ENCODE measurements at places on chromosomes 13 and 19.

DNA sequence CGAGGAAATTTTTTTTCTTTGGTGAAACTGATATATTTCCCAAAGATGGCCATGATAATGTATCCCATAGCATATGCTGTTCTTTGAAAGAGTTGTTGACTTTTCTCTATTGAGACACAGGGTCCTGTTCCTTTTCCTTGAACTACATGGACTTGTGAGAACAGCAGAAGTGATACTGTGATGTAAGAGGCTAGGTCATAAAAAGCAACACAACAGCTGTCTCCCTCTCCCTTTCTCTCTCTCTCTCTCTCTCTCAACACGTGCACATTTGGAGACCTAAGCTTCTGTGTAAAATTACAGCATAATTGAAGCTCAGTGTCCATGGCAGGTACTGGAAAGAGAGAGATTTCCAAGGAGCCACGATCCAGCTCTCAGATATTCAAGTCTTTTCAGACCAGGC is 1712.4 kb downstream of the EFNB2 start:
- no peak for ATAC-seq
- H3K36me3 ChIP-seq: no peaks in the 10 kb centered on the region
- H3K4me1 ChIP-seq: no peaks in the 10 kb centered on the region
- no peak overlapping the region for H3K27ac ChIP-seq
- H3K4me3 ChIP-seq: no peak overlapping the region

DNA sequence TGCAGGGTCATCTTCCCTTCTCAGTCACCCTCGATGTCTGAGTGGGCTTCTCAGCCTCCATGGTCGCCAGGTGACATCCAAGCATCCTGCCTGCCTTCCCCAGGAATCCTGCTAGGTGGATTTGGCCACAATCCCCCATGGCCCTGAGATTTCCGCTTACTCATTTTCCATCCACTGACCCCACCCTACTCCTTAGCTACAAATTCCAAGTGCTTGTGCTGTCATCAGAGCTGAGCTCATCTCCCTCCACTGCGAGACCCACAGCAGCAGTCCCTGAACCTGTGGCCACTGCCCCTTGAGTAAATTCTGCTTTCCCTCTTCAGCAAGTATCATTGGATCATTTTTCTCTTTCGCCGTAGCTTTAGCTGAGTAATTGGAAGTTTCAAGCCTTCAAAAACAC is 90.5 kb upstream of the ANKRD10 start:
- no peak overlapping the region for H3K4me3 ChIP-seq
- H3K36me3 ChIP-seq: no peaks in the 10 kb centered on the region
- peak overlapping the region; percentile 88 for H3K27ac ChIP-seq
- no peaks in the 10 kb centered on the region for H3K27me3 ChIP-seq
- peaks cover 9% of the 10 kb centered on the region for H3K4me1 ChIP-seq

DNA sequence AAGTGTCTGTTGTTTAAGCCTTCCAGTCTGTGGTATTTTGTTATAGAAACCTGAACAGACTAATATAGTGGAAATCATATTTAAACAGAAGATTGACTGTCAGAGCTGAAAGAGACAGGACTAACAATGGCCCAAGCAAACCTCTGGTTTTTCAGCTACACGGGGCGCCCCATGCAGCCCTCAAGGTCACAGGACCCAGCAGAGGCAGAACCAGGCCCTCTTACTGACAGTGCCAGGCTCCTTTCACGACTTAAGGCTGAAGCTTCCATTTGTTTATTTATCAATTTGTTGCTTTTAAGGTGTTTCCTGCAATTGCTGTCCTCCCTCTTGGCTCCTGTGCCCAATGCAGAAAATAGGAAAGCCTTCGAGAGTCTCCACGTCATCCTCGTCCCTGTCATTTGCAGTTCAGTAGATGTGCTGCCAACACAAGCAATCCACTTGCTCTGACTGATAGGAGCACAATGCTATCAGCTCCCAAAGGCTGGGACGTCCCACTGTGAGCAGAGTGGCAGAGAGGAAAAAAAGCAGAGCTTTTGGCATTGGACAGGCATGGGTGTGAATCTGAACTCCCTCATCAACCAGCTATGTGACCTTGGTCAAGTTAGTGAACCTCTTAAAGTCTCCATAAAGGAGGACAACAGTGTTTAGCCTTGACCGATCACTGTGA is 10.5 kb upstream of the SLC7A1 start:
- H3K4me1 ChIP-seq: no peaks in the 10 kb centered on the region
- H3K36me3 ChIP-seq: no peaks in the 10 kb centered on the region
- H3K27ac ChIP-seq: no peak overlapping the region
- H3K4me3 ChIP-seq: no peak overlapping the region

- H3K4me1 ChIP-seq: peaks cover 45% of the 10 kb centered on the region
- H3K36me3 ChIP-seq: peaks cover 32% of the 10 kb centered on the region
- no peak overlapping the region for H3K4me3 ChIP-seq
- ATAC-seq: no peak
- no peaks in the 10 kb centered on the region for H3K27me3 ChIP-seq
Observed at GRCh38 chr13:49315036-49315565, 67.4 kb downstream of the CDADC1 start.

GRCh38 chr19:4453232-4454179 is 4.1 kb downstream of the UBXN6 start:
- no peaks in the 10 kb centered on the region for H3K36me3 ChIP-seq
- no peaks in the 10 kb centered on the region for H3K27me3 ChIP-seq
- H3K27ac ChIP-seq: peak overlapping the region; percentile 36
- no peak for ATAC-seq
- peaks cover 62% of the 10 kb centered on the region for H3K4me1 ChIP-seq

GRCh38 chr19:51259348-51260245 is 8.7 kb downstream of the SIGLECL1 start:
- no peak for ATAC-seq
- no peaks in the 10 kb centered on the region for H3K36me3 ChIP-seq
- H3K27ac ChIP-seq: no peak overlapping the region

DNA sequence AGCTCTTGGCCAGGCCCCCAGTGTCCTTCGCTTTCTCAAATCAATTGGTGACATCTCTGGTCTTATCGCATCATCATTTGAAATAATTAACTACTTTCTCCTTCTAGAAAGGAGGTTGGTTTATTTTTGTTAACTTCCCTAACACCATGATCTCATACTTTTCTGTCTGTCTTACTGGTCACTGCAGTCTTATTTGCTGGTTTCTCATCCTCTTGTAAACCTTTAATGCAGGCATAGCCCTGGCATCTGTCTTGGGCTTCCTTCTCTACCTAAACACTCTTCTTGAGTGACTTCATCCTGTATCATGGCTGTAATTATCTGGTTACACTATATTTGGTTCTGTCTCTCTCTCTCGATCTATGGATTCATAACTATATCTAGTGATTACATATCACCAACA is 152.8 kb downstream of the CYSLTR2 start:
- no peak for ATAC-seq
- H3K27ac ChIP-seq: no peak overlapping the region
- no peak overlapping the region for H3K4me3 ChIP-seq
- H3K36me3 ChIP-seq: no peaks in the 10 kb centered on the region

DNA sequence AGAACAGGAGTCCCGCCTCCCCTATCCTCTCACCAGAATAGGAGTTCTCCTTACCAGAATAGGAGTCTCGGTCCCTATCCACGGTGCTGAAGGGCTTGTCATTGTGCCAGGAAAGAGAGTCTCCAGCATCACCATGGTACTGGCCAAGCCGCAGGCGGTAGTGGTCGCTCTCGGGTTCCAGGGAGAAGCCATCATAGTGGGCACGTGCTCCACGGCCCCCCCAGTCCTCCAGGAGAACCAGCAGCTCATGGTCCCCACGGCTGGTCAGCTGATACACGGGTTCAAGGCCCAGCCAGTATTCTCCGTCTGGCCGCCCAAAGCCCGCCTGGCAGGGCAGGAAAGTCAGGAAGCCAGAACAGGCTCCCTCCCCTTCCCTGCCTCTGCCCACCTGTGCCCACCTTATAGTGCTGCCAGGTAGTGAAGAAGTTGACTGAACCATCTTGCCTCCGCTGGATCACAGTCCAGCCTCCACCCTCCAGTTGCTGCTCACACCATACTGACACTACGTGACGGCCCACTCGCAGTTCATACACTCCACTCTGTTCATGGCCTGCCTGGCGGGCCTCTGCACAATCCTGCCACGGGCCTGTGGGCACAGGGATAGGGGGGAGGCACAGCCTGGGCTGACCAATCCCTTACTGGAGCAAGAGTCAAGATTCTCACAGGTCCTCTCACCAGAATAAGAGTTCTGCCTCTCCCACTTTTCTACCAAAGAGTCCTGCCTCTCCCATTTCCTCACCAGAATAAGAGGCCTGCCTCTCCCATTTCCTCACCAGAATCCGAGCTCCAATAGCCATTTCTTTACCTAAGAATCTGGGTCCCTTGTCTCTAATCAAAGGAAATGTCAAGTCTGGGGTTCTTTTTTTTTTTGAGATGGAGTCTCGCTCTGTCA is 7.4 kb downstream of the SHFL start:
- peaks cover 17% of the 10 kb centered on the region for H3K4me1 ChIP-seq
- ATAC-seq: no peak
- H3K27ac ChIP-seq: no peak overlapping the region

All from gastroesophageal sphincter (tissue), 4 donors.